ENCODE measurements at places on chromosomes 16 and 17.

DNA sequence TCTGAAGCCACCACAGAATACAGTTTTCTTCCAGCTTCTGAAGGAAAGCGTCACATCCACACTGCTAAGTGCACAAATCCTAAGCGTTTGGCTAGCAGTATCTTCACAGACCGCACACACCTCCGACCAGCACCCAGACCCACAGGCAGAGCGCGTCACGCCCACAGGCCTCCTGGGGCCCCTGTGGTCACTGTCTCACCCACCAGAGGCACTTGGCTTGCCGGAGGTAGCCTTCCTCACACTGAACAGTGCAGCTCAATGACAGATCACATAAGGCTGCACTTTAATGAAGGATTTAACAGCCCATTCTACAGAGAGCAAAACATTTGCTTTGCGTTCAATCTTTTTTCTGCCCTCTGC, 21.2 kb downstream of the SPHK1 start:
- no peak for DNase-seq

DNA sequence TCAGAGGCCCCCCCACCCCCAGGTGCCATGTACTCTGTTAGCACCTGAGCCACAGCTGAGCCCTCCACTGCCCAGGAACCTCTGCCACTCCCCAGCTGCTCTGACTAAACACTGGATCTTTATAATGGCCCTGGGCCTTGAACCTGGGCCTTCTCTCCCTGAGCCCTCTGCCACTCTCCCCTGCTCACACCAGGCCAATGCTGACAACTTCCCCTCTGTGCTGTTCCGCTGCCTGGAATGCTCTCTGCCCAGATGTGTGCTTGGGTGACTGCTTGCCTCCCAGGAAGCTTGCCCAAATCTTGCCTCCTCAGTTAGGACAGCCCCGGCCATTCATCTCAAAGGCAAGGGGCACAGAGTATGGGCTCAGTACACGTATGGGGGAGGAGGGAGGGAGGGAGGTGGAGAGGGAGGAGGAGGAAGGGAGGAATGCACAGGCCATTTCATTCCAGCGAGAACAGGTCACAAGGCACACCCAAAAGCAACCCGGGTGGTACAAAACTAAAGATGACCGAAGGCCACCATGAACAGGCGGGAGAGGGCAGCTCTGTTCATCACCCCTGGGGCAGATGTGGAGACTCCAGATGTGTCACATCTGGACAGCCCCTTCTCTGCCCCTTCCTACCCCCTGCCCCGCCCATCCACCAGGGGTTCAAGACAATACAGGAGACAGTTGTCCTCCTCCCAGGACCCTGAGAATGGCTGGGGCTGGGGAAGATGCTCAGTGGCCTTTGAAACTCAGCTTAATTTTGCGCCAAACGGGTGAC, 15.3 kb upstream of the TNFRSF13B start:
- no peak for DNase-seq

DNA sequence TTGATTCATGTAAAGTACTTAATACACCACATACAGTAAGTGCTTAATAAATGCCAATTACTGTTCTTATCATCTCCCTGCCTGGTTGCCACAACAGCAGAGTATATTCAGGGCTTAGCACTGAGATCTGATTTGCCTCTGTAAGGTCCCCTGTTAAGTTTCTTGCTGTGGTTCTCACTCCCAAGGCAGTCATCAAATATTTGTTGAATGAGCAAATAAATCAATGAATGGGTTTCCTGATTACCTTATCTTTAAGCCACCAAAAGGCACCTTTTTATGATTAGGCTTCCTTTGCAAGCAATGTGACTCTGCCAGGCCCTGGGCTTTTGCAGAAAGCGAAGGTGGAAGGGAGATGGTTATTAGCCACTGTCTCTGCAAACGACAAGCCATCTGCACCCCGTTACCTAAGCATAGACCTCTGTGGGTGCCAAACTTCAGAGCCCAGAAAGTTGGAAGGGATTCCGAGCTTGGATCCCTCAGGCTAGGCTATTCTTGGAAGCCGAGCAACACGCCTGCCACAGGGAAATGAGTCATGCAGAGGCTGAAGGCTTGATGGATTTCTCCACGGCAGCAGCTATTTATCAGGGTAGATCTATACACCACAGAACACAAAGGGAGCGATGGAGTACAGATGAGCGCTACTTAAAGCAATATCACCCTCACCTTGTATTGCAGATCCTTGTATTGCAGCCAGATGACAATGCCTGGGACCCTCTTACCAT, 102.0 kb downstream of the GRIN2A start:
- DNase-seq: no peak

DNA sequence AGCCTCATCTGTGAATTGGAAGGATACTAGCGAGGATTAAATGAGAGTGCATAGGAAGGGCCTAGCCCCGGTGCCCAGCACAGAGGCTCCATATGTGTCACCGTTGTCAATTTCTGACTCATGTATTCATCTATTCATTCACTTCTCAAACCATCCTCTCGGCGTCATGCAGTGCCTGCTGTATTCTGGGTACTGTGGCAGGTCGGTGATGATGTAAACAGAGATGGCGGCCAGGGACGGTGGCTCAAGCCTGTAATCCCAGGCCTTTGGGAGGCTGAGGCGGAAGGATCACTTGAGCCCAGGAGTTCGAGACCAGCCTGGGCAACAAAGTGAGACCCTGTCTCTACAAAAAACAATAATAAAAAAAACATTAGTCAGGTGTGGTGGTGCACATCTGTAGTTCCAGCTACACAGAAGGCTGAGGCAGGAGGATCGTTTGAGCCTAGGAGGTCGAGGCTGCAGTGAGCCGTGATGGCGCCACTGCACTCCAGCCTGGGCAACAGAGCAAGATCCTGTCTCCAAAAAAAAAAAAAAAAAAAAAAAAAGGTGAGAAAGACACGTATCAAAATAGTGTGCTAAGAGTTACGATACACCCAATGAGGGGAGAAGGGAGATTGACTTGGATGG, 4.3 kb upstream of the PPP1R1B start:
- no peak for DNase-seq

DNA sequence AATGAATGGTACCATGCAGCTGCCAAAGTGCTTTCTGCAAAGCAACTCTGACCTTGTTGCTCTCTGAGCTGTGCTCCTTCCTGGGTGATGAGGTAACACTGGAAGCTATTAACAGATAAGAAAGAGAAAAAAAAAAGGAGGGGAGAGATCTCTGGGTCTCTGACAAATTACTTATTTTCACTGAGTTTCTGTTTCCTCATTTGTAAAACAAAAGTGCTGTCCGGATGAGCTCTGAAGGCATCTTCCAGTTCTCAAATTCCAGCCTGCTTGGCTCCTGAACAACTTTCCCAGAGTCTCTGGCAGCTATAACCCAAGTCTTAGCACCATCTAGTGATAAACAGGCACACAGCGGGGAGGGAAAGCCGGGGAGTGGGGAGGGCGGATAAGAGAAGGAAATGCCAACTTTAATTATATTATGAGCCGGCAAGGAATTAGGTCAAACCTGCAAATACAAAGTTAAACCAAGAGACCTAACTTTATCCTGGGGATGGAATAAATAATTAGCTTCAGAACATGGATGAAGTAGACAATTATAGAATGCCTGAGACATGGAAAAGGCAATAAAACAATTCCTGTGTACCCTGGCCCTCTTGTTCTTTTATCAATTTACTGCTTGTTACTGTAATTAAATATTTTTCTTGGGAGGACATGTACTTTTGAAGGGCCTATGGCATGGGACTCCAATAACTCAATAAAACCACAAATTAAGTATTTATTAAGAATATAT, 61.3 kb upstream of the KIFC3 start:
- no peak for DNase-seq

GRCh38 chr16:19228052-19228451, 57.5 kb upstream of the CLEC19A start:
- DNase-seq: no peak

GRCh38 chr16:81739503-81739902, 39.6 kb upstream of the PLCG2 start:
- DNase-seq: no peak
